ENCODE measurements at places on chromosomes 3 and 15.
A peak's percentile ranks its signal among the peaks of the same experiment; 100 is the strongest.

DNA sequence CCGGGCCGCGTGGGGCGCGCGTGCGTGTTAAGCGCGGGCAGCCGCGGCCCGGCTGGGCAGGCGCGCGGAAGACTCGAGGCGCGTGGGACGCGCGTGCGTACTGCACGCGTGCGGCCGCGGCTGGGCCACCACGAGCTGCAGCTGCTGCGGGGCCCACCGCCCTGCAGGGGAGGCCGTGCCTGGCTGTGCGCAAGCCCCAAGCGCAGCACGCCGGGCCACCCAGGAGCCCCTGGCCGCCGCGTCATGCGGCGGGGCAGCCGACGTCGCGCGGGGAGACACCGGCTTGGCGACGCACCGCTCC is 590 bp upstream of the TRIM71 start:
- no peak for DNase-seq

- DNase-seq = no peak
These were observed 370.1 kb downstream of the CNTN4 start for GRCh38 chr3:2468816-2469215.

GRCh38 chr3:45337839-45338470 is 50.4 kb upstream of the LARS2 start:
- no peak for DNase-seq

- DNase-seq = no peak
These were observed 39.5 kb downstream of the ZNF280D start for GRCh38 chr15:56693761-56694160.

DNA sequence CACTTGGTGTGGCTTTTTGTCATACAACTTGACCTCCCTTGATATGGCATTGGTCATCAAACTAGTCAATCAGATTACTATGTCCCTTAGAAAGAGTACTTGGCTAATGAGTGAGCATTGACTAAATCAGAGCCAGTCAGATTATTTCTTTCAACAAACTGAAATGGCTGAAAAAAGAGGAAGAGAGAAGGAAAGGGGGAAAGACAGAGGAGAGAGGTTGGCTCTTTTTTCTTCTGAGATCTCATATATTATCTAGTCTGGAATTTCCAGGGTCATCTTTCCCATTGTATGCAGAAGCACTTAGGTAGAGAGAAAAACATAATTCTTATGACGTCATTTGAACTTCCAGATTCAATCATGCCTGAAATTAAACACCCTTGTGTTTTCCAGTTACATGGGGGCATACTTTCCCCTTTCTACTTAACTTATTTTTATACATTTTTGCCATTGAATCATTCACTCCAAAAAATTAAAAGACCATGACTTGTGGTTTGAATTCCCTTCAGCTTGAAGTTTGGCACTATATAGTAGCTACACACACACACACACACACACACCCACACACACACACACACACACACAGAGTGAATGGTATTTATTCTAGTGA is 387.8 kb downstream of the LSAMP start:
- no peak for DNase-seq

- peak; percentile 81 for DNase-seq
These were observed 22.6 kb upstream of the MTMR10 start for GRCh38 chr15:31013863-31014607.

GRCh38 chr3:34012102-34012461 is 213.7 kb downstream of the PDCD6IP start:
- no peak for DNase-seq

GRCh38 chr3:112482675-112483074 is 16.6 kb downstream of the BTLA start:
- no peak for DNase-seq

DNA sequence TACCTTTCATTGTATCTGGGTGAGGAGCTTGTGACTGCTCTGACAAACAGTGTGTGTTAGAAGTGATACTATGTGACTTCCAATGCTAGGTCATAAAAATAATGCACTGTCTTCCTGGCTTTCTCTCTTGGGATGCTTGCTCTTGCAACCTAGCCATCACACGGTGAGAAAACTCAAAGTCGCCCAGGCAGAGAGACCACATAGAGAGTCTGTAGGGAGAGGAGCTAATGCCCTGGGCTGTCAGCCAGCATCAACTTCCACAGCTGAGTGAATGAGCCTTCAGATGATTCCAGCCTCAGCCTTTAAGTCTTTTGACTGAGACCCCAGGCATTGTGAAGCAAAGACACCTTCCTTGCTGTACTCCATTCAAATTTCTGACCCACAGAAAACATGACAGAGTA is 220.6 kb upstream of the SGO1 start:
- DNase-seq = no peak

- no peak for DNase-seq
These were observed 334.0 kb upstream of the NR2F2 start for GRCh38 chr15:95996494-95996893.

- DNase-seq = peak; percentile 23
These were observed 123.3 kb upstream of the GRM7 start for GRCh38 chr3:6737630-6738029.

DNA sequence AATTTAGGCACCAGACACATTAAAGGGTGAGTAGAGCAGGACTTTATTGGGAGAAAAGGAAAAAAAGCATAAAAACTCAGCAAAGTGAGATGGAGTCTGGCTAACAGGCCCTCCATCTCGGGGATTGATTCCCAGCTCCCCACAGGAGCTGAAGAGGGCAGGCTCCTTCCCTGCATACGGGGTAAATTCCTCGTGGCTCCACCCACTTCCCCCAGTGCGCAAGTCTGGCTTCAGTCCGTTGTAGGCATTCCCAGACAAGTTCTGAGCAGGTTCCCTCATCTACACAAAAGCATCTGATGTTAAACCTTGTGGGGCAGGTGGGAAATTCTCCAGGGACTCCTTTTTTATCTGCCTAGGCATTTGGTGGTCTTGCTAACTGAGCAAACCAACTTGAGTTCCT is 722.6 kb downstream of the ZNF385D start:
- DNase-seq = no peak

DNA sequence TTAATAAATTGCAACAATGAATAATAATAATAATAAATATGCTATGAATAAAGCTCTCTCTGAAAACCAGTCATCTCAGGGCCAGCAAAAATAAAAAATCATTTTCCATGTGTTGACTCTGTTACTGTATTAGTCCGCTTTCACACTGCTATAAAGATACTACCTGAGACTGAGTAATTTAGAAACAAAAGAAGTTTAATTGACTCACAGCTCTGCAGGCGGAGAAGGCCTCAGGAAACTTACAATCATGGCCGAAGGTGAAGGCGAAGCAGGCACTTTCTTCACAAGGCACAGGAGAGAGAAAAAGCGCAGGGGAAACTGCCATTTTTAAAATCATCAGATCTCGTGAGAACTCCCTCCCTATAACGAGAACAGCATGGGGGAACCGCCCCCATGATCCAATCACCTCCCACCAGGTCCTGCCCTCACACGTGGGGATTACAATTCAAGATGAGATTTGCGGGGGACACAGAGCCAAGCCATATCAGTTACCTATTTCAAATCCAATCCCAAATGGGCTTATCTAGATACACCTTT is 224.1 kb downstream of the IGSF11 start:
- DNase-seq = no peak

GRCh38 chr3:63576846-63577245 is 75.6 kb upstream of the SNTN start:
- DNase-seq = no peak
